ENCODE measurements at places on chromosomes 5 and 9.

DNA sequence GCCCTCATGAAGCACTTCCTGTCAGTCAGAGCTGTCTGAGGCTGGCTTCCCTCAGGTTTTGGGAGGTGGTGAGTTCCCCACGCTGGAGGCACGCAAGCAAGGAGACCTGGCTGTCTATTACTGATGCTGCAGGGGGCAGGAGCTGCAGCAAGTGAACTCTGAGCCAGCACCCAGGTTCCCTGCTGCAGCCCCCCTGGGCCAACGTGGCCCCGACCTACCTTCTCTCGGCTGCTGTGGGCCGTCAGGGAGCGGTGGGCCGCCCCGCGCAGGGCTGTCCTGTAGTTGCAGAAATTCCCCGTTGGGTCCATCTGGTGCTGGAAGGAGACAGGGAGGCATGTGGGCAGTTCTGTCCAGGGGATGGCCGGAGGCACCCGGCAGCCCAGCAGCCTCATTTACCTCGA is 46.8 kb upstream of the RNF130 start:
- no peak for DNase-seq

- DNase-seq = no peak
Observed at GRCh38 chr5:107705402-107706014, 34.8 kb upstream of the EFNA5 start.

- no peak for DNase-seq
Observed at GRCh38 chr5:65970481-65971367, 44.3 kb downstream of the ERBIN start.

- no peak for DNase-seq
Observed at GRCh38 chr5:138344887-138345622, 7.0 kb downstream of the FAM53C start.

- no peak for DNase-seq
Observed at GRCh38 chr9:113574441-113575262, 111.1 kb downstream of the RGS3 start.

DNA sequence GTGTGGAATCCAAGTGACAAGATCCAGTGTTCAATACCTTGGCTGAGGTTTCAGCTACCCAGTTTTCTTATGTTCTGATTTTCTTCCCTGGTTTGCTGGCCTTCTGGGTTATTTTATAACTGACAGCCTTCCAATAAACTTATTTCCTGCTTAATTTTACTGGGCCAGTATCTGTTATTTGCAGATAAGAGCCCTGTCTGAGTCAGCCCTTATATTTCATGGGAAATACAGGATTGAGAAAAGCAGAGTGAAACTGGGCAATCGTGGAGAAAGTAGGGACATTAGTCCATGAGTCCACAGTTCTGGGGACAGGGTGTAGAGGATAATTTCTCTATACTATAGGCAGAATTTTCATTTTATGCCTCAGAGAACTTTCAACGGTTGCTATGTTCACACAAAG is 32.3 kb downstream of the TMEM167A start:
- no peak for DNase-seq

- DNase-seq = no peak
Observed at GRCh38 chr5:60710362-60710761, 10.4 kb upstream of the DEPDC1B start.

GRCh38 chr9:136935651-136936050 is 8.9 kb downstream of the FBXW5 start:
- DNase-seq = no peak

DNA sequence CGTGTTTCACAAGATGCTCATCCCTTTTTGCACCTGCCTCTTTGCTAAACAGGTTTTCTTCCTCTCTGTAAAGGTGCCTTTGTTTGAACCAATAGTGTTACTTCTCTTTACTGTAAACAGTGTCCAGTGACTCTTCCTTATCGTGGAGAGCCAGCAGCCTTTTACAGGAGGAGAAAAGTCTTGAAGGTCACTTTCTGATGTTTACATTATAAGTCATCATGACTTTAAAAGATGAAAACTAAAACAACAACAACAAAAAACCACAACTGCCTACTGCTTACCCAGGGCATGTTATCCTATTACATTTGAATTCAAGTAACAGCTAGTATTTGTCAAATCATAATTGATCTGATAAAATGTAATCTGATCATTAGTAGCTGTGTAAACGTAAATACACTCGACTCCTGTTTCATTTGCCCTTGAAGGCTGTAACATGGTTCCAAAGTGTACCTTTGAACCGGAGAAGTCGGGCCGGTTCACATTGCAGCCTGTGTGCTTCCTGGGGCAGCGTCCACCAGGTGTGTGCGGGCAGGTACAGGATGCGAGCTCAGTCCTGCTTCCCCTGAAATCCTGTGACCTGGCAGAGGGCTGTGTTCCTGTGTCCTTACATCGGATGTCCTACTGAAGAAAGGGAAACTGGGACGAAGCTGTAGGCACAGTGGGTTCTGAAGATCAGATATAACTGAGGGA is 118.1 kb downstream of the C9orf152 start:
- no peak for DNase-seq

DNA sequence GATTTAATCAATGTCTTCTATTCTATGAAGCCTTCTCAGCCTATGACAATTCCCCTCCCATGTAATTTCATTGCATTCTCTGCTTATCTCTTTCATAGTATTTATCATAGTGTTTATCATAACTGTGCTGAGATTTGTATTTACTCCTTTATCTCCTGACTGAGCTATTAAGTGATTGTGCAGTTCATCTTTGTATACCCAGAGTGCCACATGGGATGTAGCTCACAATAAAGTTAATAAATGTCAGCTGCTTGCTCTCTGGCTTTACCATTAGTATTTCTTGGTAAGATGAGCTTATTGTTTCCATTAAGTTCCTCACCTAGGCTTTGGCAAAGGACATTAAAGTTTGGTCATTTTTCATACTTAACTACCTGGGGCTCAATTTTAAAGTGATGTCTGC is 275.1 kb upstream of the MPDZ start:
- DNase-seq = no peak

All from stimulated activated CD4-positive, alpha-beta T cell treated with anti-CD3 and anti-CD28 coated beads, Interleukin-15, amount 100 ng/mL, for 1 hour (primary cell).